ENCODE measurements at places on chromosomes 12 and 14. TPM values are rescaled to one million over a fixed set of nuclear protein-coding genes. Genes with fewer than 3 reads are reported as not detected.

Gene NOP9
- polyA plus RNA-seq, result 26.5 TPM

Gene SSPN
- polyA plus RNA-seq, result 16.6 TPM

Gene C14orf132
- polyA plus RNA-seq, result 27.5 TPM

Gene WBP11
- 98.1 TPM for polyA plus RNA-seq
